ENCODE measurements at places on chromosomes 5 and 9.

DNA sequence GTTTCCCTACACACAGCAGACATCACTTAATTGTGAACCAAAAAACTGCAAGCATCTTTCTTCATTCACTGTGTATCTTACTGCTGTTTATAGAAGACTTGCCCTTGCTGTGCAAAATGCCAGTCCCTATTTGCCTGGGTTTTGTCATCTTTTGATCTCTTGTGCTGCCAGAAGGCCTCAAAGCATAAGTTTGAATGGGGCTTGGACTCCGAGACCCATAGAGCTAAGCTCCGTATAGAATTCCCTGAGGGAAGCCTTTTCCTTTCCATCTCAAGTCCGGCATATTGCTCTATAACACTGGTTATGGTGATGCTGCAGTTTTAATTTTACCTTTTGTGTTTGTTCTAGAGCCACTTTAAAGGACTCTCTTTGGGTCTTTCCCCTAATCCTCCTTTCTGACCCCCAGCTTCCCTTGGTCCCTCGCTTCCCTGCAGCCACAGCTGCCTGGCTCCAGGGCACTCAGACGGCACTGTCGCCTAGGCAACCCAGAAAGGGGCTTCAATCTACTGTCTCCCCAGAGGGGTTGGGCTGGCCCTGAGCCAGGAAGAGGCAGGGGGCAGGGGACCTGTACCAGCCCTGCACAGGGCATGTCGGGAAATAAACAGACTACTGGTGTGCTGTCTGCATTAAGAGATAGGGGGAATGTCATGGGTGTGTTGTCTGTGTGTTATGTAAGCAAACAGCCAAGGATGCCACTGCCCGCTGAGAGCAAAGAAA lies 73.4 kb upstream of the MELK start:
- peak; percentile 24 for DNase-seq

- peak; percentile 79 for DNase-seq
Measured at GRCh38 chr5:141484641-141485311, at the start of gene PCDHGC4. TSS of gene PCDHGC4 (plus strand) at chr5:141485030. CDS start at chr5:141485174, 144 bp downstream.

DNA sequence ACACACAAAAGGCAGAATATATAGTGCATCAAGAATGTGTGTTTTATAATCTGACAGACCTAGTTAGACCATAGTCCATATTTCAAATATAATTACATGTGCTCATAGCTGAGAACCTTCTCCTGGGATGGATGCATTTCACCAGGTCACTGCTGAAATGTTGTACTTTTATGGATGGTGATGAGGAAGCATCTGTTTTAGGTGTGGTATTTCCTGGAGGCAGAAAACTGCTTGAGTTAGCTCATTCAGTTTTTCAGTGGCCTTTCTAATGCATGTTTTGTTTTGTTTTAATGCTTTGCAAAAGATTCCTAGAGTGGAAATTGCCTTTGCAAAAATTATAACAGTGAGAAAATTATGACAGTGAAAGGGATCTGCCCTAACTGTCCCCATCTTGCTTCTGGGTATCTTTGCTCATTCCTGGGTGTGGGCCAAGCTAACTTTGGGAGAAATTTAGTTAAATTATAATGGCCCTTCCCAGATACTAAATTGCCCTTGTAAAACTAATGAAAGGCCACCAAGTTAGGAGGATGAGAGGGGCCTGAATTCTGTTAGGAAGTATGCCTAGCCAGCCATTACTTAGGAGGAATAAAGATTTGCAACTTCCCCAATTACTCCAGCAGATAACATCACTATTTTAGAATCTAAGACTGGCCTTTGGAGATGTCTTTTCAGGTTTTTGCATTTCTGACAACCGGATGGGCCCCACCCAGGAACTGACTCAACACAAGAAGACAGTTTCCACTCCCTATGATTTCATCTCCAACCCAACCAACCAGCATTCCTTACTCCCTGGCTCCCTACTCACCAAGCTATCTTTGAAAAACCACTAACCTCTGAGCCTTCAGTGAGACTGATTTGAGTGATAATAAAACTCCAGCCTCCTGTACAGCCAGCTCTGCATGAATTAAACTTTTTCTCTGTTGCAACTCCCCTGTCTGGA lies 7.0 kb upstream of the IL12B start:
- DNase-seq = no peak

GRCh38 chr5:75668977-75669689 lies 48.1 kb downstream of the POC5 start:
- DNase-seq = peak; percentile 85
